Panc1 (cell line): ENCODE measurements at places on chromosomes 16 and 17. TPM values are rescaled to one million over a fixed set of nuclear protein-coding genes. Genes with fewer than 3 reads are reported as not detected.

Gene ADORA2B
- total RNA-seq, result 42.7 TPM

Gene FOXC2
- total RNA-seq, result 14.9 TPM

Gene TMEM114
- not detected for total RNA-seq

GRCh38 chr17:15287538-15288267 is 22.6 kb upstream of the PMP22 start:
- no peak for DNase-seq

DNA sequence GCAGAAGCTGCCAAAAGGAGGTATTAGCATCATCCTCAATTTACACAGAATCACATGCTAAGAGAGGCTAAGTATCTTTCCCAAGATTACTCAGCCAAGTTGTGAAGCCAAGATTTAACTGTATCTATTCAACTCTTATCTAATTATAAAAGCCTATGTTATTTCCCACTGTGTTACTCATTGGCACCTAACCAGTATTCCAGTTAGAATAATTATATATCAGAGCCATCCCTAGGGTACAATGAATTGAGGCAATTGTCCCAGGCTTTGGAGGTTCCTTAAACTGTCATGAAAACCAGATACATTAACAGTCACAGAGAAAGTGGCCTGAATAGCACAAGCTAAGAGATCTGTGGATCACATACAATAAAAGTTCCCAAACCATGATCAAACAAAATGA is 10.9 kb upstream of the AMFR start:
- no peak for DNase-seq

- no peak for DNase-seq
Observed at GRCh38 chr17:74803388-74803930, 27.3 kb upstream of the NAT9 start.

- DNase-seq, result no peak
Observed at GRCh38 chr16:46884513-46885293, 541 bp downstream of the GPT2 start.

DNA sequence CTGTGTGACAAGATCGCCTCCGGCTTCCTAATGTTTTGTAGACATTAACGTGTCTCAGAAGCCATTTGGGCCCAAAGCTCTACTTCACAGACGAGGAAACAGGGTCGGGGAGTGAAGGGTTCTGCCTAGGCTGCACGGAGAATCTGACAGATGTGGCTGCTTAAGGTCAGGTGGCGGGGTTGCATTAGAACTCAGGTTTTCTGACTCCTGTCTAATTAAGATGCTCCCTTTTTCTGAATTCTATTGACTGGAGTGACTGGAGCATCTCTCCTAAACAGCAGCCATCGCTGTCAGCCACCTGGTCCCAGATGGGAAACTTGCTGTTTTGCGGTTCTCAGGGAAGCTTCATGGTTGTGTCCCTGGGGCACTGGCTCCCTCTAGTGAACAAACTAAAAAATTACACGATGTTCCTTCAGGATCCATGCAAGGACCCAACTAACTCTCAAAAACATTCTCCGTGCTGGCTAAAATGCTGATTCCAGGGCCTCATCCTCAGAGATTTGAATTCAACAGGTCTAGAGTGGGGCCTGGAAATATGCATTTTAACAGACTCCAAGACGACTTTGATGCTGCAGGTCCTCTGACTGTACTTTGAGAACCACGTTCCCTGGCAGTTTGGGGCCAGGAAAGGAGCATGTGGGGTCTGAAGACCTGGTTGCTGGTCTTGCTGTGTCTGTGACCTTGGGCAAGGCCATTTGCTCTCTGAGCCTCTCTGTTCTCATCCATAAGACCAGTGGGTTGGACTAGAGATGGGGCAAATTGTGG is 117.4 kb downstream of the IRF8 start:
- peak; percentile 25 for DNase-seq

- no peak for DNase-seq
Observed at GRCh38 chr17:73693071-73693470, 48.8 kb upstream of the SDK2 start.
